MCF 10A (cell line): ENCODE measurements at places on chromosomes 3 and 15.

- peaks cover 6% of the 10 kb centered on the region for H3K36me3 ChIP-seq
- H3K27ac ChIP-seq, result no peak overlapping the region
- H3K4me3 ChIP-seq, result no peak overlapping the region
Observed at GRCh38 chr3:69161587-69162307, 39.4 kb upstream of the LMOD3 start.

DNA sequence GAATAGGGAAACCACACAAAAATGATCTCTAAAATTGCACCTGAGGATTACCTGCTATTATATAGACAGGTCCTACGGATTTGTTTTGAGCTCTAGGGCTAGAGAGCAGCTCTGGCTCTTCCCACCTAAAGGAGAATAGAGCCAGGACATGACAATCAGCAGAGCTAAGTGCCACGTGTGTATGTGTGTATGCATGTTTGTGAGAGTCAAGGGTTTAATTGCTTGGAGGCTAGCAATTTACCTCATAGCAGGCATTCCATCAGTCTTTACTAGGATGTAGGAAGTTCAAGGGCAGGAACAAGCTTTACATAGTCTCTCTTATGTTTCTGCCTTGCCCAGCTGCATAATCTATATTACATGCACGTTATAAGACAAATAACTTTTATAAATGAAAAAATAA, 498.2 kb downstream of the NSUN3 start:
- no peak for DNase-seq
- H3K27me3 ChIP-seq, result no peaks in the 10 kb centered on the region
- no peaks in the 10 kb centered on the region for H3K36me3 ChIP-seq

- H3K36me3 ChIP-seq, result no peaks in the 10 kb centered on the region
- no peak overlapping the region for H3K4me3 ChIP-seq
- H3K27me3 ChIP-seq, result peaks cover 13% of the 10 kb centered on the region
- H3K27ac ChIP-seq, result no peak overlapping the region
- no peaks in the 10 kb centered on the region for H3K4me1 ChIP-seq
- peak; percentile 1 for DNase-seq
Observed at GRCh38 chr15:38941399-38941953, 376.9 kb upstream of the RASGRP1 start.

- H3K27ac ChIP-seq, result no peak overlapping the region
- peaks cover 4% of the 10 kb centered on the region for H3K36me3 ChIP-seq
- no peak overlapping the region for H3K4me3 ChIP-seq
- H3K4me1 ChIP-seq, result peaks cover 32% of the 10 kb centered on the region
- no peak for DNase-seq
Observed at GRCh38 chr3:160393346-160394008, 5.5 kb downstream of the IFT80 start.

- no peak overlapping the region for H3K27ac ChIP-seq
- DNase-seq, result no peak
- H3K27me3 ChIP-seq, result no peaks in the 10 kb centered on the region
- H3K4me3 ChIP-seq, result no peak overlapping the region
Observed at GRCh38 chr3:73827725-73828211, 203.0 kb upstream of the PDZRN3 start.

DNA sequence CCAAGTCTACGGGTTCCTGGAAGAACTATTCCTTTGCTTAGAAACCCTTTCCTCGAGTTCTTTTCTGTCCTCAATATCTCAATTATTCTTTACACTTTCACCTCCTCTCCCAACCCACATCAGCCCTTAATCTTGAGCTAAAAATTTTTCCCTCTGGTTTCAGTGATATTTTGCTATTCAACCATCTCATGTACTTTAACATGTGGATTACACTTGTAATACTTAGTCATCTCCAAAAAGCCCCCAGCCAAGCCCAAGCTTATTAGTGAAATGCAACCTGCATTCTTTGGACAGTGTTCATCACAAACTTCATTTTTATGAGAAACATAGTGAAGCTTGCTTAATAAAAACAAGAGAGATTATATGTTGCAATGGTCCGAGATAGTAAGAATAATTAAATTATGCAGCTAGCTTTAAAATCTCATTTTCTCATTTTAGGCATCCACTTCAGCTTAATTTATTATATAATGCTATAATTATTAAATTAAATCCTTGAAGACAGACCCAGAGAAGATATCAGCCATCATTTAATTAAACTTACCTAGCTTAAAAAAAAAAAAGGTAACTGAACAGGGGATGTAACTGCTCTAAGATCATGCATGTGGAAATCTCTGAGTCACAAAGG, 534.5 kb upstream of the TBL1XR1 start:
- no peaks in the 10 kb centered on the region for H3K27me3 ChIP-seq
- no peak overlapping the region for H3K27ac ChIP-seq
- peak; percentile 46 for DNase-seq
- H3K36me3 ChIP-seq, result no peaks in the 10 kb centered on the region
- H3K4me3 ChIP-seq, result no peak overlapping the region

DNA sequence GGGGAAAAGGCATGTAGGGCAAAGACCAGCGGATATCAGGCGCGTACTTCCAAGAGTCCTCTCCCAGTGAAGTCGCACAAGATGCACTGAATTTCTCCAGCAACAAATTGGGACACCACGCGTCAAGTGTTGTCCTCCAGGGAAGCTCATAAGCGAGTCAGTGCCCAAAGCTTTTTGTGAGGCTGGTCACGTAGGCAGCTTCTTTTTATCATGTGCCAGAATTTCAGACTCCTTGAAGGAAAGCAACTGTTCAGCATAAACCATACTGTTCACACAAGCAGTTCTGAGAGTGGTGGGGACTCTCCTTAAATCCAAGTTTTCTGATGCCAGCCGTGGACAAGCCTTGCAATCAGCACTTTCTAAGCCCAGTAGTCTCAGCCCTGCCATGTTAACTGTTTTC, 10.1 kb upstream of the FSTL1 start:
- no peak for DNase-seq
- H3K4me1 ChIP-seq, result no peaks in the 10 kb centered on the region
- H3K36me3 ChIP-seq, result peaks cover 5% of the 10 kb centered on the region
- H3K27me3 ChIP-seq, result no peaks in the 10 kb centered on the region

DNA sequence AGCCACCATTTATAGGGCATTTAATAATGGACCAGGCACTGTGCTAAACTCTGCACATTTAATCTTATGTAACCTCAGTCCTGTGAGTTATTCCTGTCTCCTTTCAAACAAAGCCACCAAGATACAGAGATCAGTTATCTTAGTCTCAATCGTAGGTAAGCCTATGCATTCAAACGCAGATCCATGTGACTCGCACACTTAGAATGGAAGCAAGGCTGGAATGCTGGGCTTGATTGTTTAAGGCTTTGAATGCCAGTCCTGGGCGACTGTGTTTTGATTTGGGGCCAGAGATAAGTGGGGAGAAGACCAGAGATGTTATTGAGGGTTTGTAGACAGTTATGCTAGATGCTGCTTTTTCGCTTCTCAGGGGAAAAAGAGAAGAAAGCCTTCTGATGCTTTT, 22.2 kb downstream of the MED12L start:
- H3K27ac ChIP-seq, result no peak overlapping the region
- no peak for DNase-seq
- no peaks in the 10 kb centered on the region for H3K4me1 ChIP-seq
- H3K27me3 ChIP-seq, result no peaks in the 10 kb centered on the region

- H3K4me1 ChIP-seq, result peaks cover 39% of the 10 kb centered on the region
- no peaks in the 10 kb centered on the region for H3K27me3 ChIP-seq
- no peak overlapping the region for H3K27ac ChIP-seq
- no peak for DNase-seq
- peaks cover 86% of the 10 kb centered on the region for H3K36me3 ChIP-seq
Observed at GRCh38 chr3:187735837-187736236, 9.4 kb downstream of the BCL6 start.

DNA sequence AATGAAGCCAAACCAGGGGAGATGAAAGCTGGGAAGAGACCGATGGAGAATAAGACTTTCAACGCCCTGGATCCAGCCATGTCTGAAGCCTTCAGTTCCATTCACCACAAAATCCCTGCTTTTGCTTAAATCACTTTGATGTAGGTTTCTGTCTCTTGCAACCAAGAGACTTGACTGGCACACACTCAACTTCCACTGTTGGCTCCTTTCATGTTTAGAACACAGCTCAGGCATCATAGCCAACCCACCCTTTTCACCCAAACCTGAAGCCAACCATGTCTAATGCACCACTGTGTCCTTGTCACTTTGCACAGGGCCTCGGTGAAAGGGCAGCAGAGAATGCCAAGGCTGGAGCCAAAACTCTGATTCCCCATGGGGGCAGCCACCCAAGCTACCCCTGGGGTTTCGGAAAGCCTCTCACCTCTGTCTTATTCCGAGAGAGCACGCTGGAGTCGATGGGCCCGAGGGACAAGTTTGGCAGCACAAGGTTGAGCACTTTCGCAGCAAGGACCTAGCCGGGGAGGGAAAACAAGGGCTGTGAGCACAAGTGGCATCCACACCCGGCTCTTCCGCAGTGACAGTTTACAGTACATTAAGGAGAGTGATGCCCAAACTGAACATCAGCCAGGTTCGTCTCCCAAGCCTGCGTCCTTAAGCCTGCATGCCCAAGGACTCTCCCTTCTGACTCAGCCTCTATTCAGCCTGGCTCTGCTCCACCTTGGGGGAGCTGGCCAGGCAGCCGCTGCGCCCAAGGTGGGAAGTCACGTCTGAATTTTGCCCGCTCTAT, 37.6 kb downstream of the ABTB1 start:
- H3K4me3 ChIP-seq, result no peak overlapping the region
- H3K27ac ChIP-seq, result no peak overlapping the region
- peak; percentile 53 for DNase-seq
- H3K4me1 ChIP-seq, result peaks cover 7% of the 10 kb centered on the region

GRCh38 chr3:136311261-136311660, 61.1 kb downstream of the PCCB start:
- peaks cover 7% of the 10 kb centered on the region for H3K36me3 ChIP-seq
- H3K4me3 ChIP-seq, result no peak overlapping the region
- H3K27me3 ChIP-seq, result no peaks in the 10 kb centered on the region
- no peak overlapping the region for H3K27ac ChIP-seq
- no peaks in the 10 kb centered on the region for H3K4me1 ChIP-seq

- peak; percentile 96 for DNase-seq
- peaks cover 53% of the 10 kb centered on the region for H3K27me3 ChIP-seq
- no peaks in the 10 kb centered on the region for H3K36me3 ChIP-seq
- no peak overlapping the region for H3K27ac ChIP-seq
Observed at GRCh38 chr15:77840991-77841775, 208.5 kb upstream of the LINGO1 start.

- H3K4me1 ChIP-seq, result no peaks in the 10 kb centered on the region
- DNase-seq, result no peak
- no peaks in the 10 kb centered on the region for H3K36me3 ChIP-seq
- H3K27me3 ChIP-seq, result no peaks in the 10 kb centered on the region
Observed at GRCh38 chr3:26668171-26668570, 45.6 kb downstream of the LRRC3B start.

GRCh38 chr3:144415492-144415891, 443.9 kb downstream of the DIPK2A start:
- H3K36me3 ChIP-seq, result no peaks in the 10 kb centered on the region
- no peaks in the 10 kb centered on the region for H3K27me3 ChIP-seq
- no peak overlapping the region for H3K27ac ChIP-seq
- H3K4me3 ChIP-seq, result no peak overlapping the region
- DNase-seq, result no peak

DNA sequence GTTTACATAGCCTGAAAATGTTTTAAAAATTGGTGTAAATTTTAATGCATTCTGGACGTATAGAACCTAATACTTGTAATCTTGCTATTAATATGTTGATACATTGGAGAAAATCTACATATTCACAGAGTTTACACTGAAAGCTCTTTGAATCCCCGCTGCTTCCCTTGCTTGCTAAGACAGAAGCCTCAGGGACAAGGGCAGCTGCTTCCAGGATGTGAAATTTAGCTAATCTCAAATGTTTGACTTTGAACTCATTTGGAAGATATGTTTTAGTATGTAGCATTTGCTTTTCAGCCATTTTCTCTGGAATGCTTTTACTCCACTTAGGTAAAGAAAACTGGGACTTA, 172.0 kb downstream of the RBMS3 start:
- no peak overlapping the region for H3K4me3 ChIP-seq
- H3K36me3 ChIP-seq, result peaks cover 13% of the 10 kb centered on the region

- DNase-seq, result peak; percentile 0
- H3K36me3 ChIP-seq, result no peaks in the 10 kb centered on the region
- no peaks in the 10 kb centered on the region for H3K4me1 ChIP-seq
- no peaks in the 10 kb centered on the region for H3K27me3 ChIP-seq
Observed at GRCh38 chr15:25933456-25934158, 70.5 kb upstream of the ATP10A start.

DNA sequence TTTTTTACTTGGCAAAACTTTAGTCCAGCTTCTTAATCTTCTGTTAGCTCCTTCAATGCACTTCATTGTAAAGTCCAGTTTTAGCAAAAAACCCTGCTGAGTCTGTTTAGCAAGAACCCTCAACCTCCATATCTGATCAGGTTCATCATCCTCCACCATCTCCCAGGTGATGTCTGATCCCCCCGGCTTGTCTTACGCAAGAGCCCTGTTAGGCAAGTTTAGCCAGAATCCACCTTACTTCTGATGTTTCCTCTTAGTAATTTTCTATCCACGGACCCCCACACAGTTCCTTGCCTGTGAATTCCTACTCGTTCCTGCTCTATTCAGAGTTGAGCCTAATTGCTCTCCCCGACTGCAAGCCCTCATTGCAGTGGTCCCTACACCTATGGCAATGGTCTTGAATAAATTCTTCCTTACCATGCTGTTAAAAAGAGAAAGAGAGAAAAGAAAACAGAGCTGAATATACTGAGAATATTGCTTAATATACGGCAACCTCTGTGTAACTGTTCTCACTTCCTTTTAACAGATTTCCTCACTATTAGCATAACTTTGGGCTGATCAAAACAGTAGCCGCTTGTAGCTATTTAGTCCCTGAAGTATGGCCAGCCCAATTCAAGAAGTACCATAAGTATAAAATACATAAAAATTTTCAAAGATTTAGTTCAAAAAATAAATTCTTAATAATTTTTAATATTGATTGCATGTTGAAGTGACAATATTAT, 78.7 kb upstream of the MME start:
- no peaks in the 10 kb centered on the region for H3K27me3 ChIP-seq
- H3K4me3 ChIP-seq, result no peak overlapping the region
- no peaks in the 10 kb centered on the region for H3K36me3 ChIP-seq
- H3K4me1 ChIP-seq, result no peaks in the 10 kb centered on the region
- no peak for DNase-seq
- no peak overlapping the region for H3K27ac ChIP-seq

GRCh38 chr15:100291106-100291505, 50.7 kb downstream of the ADAMTS17 start:
- H3K36me3 ChIP-seq, result peaks cover 6% of the 10 kb centered on the region
- H3K4me3 ChIP-seq, result no peak overlapping the region
- peak; percentile 29 for DNase-seq
- no peaks in the 10 kb centered on the region for H3K27me3 ChIP-seq

- H3K4me3 ChIP-seq, result no peak overlapping the region
- H3K27me3 ChIP-seq, result no peaks in the 10 kb centered on the region
- no peak overlapping the region for H3K27ac ChIP-seq
- H3K36me3 ChIP-seq, result no peaks in the 10 kb centered on the region
- DNase-seq, result peak; percentile 11
- no peaks in the 10 kb centered on the region for H3K4me1 ChIP-seq
Observed at GRCh38 chr3:98541695-98542094, 9.9 kb downstream of the GPR15 start.

DNA sequence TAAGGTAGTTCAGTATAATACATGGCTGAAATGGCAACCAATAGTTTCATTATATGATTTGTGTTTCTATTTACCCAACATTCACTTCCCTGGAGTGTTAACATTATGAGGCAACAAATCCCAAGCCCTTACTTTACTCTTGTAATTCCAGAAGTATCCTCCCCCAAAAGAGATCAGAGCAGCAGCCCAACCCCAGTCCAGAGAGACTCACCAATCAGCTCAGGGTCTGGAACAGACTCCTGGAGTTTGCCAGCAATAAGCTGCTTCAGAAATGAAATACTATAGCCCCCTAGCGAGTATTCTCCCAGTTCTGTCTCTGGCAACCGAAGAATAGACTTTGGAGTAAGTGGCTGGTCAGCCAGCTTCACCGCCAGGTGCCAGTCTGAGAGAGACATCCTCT, 2.5 kb downstream of the UBL7 start:
- H3K4me1 ChIP-seq, result peaks cover 25% of the 10 kb centered on the region
- no peak overlapping the region for H3K4me3 ChIP-seq
- H3K27ac ChIP-seq, result no peak overlapping the region
- peaks cover 48% of the 10 kb centered on the region for H3K36me3 ChIP-seq
- H3K27me3 ChIP-seq, result no peaks in the 10 kb centered on the region
